T-helper 22 cell (primary cell): ENCODE measurements at places on chromosomes 1 and 21.

- no peak for DNase-seq
Measured at GRCh38 chr1:11138952-11139351, 39.3 kb upstream of the EXOSC10 start.

DNA sequence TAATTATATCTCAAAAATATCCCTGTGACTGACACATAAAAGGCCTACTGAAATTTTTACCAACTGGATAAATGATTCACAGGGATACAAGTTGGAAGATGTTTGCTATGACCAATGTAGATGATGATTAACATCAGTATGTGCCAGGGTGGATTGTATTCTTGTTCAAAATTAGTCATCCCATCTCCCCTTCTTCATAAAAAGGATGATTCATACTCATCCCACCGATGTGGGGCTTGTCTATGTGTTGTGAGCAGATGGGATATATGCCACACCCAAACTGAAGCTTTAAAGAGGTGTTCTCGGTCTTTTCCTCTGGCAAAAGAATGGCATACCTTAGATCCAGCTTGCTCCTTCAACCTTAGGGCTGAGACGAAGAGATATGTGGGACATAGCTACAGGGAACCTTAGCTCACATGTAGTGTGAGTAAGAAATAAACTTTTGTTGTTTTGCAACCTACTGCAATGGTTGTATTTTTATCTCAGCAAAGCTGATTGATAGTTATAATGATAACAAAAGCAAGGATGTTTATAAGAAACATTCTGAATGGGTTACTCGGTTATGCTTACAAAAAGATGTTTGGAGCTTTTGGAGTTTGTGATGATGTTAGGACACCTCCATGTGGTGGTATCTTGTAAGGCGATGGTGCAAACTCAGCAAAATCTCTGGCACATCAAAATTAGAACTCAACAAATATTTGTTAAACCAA is 29.4 kb downstream of the SPATA17 start:
- no peak for DNase-seq

- DNase-seq, result no peak
Measured at GRCh38 chr1:57112148-57112547, 146.3 kb upstream of the C8B start.

DNA sequence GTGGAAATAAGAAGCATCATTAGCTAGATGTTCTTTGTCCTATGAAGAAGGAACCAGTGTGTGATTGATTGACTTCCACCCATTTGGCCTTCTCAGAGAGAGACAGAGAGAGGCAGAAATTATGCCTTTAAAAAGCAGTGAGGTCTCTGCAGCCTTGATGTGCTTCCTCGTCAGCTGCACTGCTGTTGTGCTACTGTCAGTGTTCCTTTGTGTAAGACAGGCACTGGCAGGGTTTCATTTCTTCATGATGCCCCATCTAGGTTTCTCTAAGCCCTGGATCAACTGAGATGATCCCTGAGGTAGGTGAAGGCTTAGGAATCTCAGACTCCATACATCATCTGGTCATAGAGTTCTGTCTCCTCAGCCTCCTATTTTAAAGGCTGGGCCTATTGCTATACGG is 34.9 kb downstream of the GPR3 start:
- no peak for DNase-seq

GRCh38 chr21:17793246-17794123 is 25.7 kb downstream of the C21orf91 start:
- DNase-seq, result no peak

- no peak for DNase-seq
Measured at GRCh38 chr1:215044151-215044550, 38.4 kb upstream of the KCNK2 start.

- no peak for DNase-seq
Measured at GRCh38 chr1:40757084-40757483, 26.5 kb upstream of the KCNQ4 start.

DNA sequence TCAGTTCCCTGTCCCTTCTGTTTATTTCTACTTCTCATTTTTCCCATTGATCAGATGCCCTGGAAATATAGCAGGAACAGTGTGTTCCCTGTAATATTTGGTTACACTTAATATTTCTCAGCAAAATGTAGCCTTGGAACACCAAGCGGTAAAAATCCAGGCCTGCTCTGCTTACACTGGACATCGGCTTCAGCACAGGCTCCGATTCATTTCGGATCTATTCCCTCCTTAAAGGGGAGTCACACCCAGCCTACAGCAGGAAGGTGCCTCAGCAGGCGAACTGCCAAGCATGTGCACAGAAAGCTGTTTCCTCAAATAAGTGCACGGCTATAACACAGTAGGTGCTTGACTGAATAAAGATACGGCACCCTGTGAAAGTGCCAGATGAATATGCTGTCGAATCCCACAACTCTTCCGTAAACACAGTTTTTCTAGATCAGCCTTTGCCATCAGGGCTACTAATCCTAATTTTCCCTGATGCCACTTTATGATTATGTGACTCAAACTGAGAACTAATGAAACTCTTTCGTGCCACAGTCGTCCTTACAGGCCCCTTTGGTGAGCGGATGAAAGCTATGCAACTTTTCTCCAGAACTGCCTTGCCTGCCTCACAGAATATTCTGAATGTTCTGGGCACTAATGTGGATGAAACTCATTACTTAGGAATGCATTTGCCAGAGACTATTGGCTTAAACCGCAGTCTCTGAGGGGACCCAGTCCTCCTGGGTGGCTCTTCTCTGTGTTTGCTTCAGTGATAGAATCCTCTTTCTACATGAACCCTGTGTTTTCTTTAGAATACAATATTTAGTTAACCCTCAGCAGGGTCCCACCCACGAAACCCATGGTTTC is 275.5 kb upstream of the RUNX1 start:
- no peak for DNase-seq

DNA sequence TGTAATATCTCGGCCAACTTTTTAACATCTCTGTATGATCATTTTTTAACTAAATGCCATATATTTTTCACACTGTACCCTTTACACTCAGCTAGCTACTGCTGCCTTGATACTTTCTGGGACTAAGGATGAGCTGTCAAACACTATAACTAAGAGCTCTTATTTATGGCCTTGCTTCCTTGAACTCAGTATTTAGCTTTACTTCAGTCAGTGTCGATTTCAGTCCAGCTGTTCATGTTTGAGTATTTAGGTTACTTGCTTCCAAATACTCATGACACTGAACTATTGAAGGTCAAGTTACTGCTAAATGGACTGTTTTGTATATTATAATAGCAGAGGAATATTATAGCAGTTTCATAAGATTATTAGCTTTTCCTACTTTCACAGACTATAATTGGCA is 25.9 kb upstream of the USP25 start:
- DNase-seq, result no peak

DNA sequence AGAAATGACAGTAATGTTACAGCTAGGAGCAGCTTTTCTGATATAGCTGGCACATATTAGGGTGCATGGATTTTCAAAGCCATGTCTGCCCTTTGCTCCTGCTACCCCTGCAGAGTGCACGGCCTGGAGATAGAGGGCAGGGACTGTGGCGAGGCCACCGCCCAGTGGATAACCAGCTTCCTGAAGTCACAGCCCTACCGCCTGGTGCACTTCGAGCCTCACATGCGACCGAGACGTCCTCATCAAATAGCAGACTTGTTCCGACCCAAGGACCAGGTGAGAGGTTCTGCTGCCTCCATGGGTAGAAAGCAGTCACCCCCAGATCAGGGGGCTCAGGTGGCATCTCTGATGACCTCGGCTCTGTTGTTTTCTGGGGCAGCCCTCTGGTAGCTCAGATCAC is 9.8 kb downstream of the MTARC1 start:
- no peak for DNase-seq

- DNase-seq, result no peak
Measured at GRCh38 chr1:28110555-28110954, 22.1 kb upstream of the EYA3 start.

- no peak for DNase-seq
Measured at GRCh38 chr1:17797478-17797877, 42.3 kb downstream of the ACTL8 start.

DNA sequence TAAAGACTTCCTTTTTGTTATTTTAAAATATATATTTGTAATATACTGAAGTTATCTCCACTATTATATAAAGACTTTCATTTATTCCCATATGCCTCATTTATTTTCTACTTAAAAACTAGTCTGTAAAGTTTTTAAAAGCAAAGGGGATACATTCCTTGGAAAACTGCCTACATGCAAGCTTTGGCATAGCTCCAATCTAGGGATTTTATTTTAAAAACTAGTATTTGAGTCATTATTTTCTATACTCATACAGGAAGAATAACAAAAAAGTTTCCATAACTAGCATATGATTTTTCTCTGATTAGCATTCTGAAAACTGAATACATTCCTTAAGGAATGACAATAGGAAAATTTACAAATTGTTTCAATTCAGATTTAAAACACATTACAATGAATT is 88.9 kb downstream of the COL24A1 start:
- DNase-seq, result no peak

DNA sequence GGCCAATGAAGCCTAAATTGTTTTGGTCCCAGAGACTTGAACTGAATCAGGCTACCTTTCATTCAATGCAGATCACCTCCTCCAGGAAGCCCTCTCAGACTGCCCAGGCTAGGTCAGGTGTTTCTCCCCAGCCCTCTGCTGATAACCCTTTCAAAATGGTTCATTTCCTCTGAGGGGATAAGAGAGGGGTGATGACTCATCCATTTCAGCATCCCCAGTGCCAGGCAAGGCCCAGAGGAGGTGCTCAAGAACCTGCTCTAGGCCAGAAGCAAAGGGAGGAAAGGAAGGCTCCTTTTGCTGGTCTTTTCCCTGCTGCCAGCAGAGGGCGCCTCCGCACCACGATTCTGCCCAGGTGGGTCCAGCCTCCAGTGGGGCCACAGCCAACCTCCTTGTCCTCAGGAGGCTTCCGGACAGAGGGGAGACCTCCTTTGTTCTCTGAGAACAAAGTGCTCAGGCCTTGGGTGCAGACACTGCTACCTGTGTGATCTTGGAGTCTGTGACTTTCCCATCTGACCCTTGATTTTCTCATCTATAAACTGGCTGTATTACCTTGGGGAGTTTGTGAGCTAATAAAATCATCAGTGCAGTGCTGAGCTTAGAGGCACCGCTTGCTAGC is 45.3 kb upstream of the ARHGEF10L start:
- no peak for DNase-seq

GRCh38 chr21:37478794-37479193 is 112.2 kb downstream of the DYRK1A start:
- no peak for DNase-seq

DNA sequence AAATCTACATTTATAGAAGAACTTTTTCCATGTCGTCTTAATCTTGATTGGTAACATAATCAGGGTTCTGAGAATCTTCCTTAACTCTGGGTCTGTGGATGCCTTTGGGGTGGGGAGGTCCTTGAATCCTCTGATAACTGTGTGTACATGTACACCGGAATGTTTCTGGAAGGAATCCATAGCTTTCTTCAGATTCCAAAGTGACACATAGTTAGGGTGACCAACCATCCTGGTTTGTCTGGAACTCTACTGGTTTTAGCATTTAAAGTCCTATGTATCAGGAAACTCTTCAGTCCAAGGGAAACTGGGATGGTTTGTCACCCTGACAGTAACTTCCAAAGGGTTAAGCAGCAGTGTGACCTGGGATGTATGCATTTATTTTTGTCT is 16.8 kb downstream of the STRIP1 start:
- DNase-seq, result no peak

- no peak for DNase-seq
Measured at GRCh38 chr1:113905435-113905861, 322 bp downstream of the DCLRE1B start.

DNA sequence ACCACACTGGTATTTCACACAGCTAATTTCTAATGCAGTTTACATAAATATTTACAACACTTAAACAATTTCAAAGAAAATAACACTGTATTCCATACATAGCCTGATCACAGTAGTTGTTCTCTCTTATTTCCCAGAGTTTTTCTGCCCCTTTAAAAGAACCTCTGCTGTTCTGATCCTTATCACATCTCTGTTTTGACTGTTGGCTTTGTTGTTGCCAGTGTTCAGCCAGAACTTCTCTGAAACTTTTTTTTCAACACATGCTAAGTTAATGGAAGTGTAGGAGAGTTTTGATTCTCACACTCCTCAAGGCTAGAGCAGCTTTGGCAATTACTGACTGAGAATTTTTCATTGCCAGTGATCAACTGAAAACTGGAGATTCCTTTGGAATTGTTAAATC is 11.1 kb downstream of the SELE start:
- no peak for DNase-seq

DNA sequence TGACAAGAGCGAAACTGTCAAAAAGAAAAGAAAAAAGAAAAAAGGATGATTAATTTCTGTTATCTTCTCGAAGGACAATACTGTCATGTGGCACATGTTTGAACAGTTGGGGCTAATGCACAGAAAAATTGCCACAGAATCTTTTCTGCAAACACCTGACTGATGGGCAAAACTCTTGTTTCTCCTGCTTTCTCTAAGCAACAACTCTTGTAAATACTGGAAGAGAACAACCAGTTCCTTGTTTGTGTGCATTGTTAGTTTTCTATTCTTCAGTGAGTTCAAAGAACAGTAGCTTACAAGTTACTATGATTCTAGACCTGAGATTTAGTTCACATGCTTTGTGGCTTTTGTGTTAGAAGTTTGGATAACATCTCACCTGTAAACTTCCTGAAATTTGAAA is 60.7 kb downstream of the CDC14A start:
- no peak for DNase-seq

GRCh38 chr1:233879841-233880240 is 24.6 kb upstream of the SLC35F3 start:
- DNase-seq, result no peak

DNA sequence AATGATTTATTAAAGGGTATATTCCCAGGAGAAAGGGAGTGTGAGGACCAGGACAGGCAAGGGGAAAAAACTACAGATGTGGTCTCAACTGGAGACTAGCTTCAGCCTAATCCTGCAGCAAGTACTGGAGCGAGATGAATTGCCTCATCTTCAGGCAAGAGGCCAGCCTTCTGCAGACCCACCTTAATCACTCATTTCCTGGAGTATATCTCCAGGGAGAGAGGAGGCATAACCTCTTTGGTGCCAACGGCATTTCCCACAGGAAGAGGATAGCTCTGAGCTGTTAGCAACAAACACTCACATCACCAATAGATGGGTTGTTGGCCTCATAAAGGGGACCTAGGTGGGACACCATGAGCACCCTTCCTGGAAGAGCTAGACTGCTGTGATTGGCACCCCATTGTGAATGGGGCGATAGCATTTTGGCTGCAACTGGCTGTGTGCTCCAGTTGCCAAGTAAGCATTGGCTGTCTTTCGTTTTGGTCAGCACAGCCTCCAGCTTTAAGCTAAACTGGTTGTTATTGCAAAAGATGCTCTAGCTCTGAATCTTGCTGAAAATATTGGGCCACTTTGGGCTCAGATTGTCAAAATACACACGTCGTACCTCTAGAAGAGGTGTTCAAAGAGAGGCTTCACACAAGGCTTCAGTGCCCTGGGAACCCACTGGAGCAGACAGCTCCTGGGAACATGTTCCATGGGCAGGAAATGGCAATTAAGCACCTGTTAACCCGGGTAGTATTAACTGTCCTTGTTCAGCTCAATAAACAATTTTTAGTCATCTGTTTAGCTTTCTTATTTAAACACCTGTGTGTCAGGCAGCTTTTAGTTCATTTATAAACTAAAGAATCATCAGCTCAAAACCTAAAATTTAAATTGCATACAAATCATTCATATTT is 314.8 kb upstream of the C1orf87 start:
- DNase-seq, result no peak

- DNase-seq, result no peak
Measured at GRCh38 chr1:207670997-207671396, 26.1 kb downstream of the CR1L start.
